EL (cell line): ENCODE measurements at places on chromosomes 11 and 22.

DNA sequence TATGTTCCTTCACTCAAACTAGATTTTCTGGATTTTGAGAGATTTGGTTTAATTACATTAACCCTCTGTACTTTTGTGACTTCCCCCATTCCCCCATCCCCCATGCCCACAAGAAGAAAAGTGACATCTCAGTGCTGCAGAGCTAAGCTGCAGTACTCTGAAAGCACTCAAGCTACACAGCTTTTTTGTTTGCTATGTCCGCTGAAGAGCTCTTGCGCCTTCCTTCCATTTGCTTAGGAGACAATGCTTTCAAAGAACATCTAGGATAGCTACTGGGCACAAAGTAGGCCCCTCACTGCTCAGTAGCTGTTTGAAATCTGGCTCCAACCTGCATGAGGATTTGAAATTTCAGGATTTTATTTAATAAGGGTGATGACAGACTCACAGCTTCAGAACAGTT lies 69.7 kb downstream of the SLC17A6 start:
- DNase-seq = no peak

- DNase-seq = no peak
These were observed 118.2 kb downstream of the DSCAML1 start for GRCh38 chr11:117678658-117679406.

DNA sequence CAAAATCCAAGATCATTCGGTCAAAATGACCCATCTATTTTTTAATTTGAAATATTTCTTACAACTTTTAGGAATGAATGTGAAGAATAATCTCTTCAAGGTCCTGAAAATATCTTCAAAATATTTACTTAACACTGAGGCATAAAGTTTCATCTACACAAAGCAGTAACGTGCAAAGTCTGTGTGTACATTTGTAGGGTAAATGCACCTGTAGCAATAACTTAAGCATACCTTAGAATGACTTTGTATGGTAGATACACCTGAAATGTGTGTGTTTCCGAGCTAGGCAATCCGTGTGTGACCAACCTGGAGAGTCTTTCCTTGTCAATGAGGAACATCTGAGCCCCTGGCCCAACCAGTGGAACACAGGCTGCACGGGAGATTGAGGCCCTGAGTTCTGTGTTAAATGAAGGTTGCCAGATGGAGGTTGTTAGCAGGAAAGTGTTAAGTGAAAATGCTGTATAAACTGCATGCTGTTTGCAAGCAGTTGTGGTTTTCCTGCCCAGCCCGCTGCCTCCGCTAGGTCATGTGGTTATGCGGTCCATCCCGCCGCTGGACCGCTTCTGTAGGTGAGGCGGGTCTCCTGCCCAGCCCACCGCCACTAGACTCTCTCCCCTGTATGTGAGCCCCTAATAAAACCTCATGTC lies 7.6 kb upstream of the CTR9 start:
- no peak for DNase-seq

DNA sequence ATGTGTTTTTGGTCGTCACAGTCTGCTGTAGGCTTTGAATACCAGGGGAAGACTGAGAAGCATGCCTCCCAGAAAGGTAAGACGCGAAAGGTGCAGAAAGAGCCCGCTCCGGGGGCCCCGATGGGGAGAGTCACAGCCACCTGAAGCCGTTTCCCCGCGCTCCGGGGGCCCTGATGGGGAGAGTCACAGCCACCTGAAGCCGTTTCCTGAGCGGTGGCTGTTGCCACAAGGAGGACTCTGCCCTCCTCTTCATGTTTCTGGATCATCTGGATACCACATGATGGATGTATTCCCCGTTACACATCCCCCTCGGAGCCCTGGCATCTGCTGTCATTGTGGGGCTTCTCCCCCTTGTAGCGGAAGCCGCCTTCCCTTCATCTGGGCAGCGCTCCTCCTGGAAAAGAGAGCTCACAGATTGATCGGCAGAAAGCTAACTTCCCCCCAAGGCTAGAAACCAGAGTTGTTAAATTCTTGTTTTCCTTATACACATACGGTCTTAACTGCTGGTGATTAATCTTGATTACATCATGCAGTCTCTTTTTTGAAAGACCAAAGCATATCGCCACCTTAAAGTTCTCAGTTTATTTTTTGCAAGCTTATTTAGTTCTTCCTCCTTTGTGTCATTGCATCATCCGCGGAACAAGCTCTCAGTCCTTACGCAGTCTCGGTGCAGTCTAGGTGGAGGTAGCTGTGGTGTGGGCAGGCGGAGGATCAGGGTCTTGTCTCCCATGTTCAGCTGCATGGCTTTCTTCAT lies 17.5 kb downstream of the CTTN start:
- DNase-seq = peak; percentile 35

GRCh38 chr11:100689141-100689540 lies 2.1 kb downstream of the ARHGAP42 start:
- no peak for DNase-seq

DNA sequence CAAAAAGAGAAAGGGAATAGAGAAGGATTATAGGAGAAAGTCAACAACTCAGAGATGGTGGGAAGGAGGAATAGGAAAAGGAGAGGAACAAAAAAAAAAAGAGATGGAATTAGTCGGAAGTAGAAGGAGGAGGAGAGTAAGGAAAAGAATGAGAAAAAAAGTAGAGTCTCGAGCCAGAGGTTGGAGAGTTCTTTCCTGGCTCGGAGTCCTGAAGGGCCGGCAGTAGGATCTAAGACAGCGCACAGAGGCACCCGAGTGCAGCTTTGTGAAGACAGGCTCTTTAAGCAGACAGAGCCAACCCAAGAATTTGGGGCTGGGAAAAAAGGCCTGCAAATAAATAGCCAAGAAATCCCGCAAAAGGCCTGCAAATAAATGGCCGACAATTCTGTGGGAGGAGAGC lies 170.4 kb upstream of the CCDC90B start:
- DNase-seq = no peak

DNA sequence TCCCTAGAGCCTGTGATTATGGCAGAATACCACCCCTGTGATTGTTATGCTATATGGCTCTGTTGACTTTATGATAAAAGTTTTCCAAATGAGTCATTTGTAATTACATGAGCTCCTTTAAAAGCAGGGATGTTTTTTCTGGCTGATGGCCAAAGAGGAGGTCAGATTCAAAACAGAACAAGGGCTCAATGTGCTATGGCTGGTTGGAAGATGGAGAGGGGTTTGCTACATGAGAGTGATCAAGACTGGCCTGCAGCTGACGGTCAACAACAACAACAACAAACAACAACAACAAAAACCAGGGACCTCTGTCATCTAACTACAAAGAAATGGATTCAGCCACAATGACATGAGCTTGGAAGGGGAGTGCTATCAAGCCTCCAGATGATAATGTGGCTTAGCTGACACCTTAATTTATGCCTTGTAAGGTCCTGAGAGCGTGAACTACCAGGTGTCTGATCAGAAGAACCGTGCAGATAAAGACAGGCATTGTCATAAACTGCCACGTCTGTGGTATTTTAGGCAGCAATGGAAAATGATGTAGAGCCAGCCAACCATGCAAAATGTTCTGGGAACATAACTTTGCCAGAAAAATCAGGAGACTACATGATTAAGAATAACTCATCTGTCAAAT lies 47.2 kb downstream of the PIWIL3 start:
- peak; percentile 89 for DNase-seq

DNA sequence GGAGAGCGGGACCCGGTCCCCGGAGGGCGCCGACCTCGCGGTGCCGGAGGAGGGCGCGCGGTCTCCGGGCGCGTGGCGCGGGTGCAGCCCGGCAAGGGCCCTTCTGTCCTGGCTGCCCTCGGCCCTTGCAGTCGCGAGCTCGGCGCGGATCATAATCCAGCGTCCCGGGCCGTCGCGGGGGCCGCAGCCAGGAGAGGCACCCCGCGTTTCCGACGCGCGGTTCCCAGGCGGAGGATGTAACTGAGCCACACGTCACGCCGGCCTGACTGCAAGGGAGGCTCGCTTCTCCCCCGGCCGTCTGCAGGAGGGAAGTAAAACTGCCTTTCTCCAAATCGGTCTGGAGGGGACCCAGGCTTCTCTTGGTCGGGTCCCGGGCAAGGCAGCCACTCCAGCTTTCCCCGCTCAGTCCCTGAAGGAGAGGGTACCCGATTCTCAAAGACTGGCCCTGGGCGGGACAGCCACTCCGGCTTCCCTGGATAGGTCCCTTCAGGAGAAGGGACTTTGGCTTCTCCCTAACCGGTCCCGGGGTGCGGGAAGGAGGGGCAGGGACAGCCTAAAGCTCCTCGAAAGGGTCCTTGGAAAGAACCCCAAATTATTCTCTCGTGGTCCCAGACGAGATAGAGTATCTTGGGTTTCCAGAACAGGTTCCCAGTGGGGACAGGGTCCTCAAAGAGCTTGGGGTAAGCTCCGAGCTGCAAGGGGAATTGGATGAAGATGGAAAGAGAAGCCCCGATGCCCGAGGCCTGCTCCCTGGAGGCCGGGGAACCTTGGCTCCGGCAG lies 836 bp downstream of the SPON1 start:
- DNase-seq = no peak

DNA sequence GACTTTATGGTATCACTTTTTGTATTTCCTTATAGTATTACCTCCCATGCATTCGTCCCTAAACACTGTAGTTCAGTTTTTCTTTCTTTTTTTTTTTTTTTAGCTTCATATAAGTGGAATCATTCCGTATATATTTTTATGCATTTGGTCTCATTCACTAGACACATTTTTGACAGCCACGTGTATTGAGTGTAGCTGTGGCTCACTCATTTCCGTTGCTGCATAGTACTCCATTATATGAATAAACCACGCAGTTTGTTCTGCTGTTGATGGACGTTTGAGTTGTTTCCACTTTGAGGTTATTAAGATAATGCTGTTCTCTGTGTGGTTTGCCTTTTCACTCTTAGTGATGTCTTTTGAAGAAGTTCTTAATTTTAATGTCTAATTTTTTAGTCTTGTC lies 8.4 kb downstream of the APLP2 start:
- DNase-seq = no peak

- DNase-seq = peak; percentile 56
These were observed 28.8 kb downstream of the TBC1D22A start for GRCh38 chr22:46791201-46791731.

DNA sequence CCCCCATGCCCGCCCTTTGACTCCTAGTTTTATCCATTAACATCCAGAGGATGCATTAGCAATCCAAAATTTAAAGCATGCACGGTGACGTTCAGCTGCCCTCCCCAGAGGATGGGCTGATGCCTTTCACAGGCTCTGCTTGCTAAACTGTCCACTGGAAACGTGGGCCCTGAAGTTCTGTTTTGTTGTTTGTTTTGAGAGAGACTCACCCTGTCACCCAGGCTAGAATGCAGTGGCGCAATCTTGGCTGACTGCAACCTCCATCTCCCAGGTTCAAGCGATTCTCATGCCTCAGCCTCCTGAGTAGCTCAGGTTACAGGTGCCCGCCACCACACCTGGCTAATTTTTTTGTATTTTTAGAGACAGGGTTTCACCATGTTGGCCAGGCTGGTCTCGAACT lies 39.3 kb downstream of the NFRKB start:
- no peak for DNase-seq

GRCh38 chr11:128416976-128417375 lies 170.4 kb downstream of the ETS1 start:
- no peak for DNase-seq

DNA sequence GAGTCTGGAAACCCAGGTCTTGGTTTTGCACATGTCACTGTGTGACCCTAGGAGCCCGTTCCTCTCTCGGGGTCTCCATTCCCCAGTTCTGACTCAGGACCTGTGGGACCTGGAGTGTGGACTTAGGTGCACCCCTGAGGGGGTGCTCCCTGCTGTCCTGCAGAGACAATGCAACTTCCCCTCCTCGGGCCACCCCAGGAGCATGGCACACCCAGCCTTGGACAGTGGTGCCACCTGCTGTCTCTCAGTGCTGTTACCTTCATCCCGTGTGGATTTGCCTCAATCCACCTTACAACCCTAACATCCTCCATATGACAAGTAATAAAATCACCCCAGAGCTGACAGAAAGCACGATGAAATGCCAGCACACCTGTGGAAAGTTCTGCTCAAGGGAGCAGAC lies 27.5 kb upstream of the CRYBB3 start:
- DNase-seq = no peak

- DNase-seq = no peak
These were observed 58.3 kb downstream of the C11orf87 start for GRCh38 chr11:109480251-109480650.

DNA sequence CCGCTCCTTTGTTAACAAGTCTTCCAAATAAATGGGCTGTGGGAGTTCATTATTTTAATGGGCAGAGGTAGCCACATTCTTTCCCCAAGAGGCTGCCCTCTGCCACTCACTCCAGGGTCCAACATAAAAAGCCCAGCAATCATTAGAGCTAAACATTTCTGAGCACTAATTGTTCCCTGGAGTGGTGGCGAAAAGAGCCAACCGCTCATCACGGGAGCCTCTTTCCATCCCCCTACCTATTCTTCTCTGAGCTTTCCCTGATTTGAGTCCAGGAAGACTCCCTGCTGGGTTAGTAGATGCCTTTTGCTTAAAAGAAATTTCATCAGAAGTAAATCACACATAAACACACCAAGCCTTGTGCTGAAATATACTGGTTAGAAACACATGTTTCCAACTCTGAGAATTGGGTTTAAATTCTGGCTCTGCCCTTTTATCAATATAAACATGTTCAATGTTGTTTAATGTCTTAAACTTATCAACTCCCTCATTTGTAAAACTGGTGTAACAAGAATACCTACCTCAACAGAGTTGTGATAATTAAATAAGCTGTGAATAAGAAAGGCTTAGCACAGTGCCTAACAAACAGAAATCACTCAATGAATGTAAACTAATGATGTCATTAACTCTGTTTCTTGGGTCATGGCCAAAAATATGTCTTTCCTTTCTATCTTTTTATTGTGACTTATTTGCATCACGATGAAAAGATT lies at the start of gene OR5A2:
OR5A2 (minus strand) TSS at position 53 of the 707 bp plus-strand sequence. CDS start 3,460 bp downstream, outside the sequence.
- no peak for DNase-seq

GRCh38 chr11:76690736-76691135 lies 20.2 kb upstream of the LRRC32 start:
- no peak for DNase-seq

DNA sequence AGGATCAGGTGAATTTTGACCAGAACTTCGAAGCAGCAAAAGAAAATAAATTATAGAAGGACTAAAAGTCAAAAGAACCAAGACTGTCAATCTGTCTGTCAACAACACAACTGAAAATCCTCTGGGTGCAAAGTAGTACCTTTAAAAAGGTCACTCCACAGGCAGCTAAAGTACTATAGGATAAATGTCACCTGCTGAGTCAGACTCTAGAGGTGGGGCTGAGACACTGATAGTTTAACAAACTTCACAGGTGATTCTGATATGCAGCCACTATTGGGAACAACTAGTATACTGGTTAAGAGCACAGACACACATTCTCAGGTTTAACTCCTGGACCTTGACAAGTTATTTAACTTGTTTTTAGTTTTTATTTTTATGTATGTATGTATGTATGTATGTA lies 107.3 kb downstream of the FCHSD2 start:
- no peak for DNase-seq
